HTR-8/SVneo (cell line): ENCODE measurements at places on chromosomes 3 and 15.

- no peak for DNase-seq
These were observed 29.9 kb downstream of the SPG11 start for GRCh38 chr15:44633603-44634002.

GRCh38 chr15:83174891-83175290 is 32.7 kb downstream of the HDGFL3 start:
- no peak for DNase-seq

- no peak for DNase-seq
These were observed 77.9 kb downstream of the RPN1 start for GRCh38 chr3:128572644-128573105.

DNA sequence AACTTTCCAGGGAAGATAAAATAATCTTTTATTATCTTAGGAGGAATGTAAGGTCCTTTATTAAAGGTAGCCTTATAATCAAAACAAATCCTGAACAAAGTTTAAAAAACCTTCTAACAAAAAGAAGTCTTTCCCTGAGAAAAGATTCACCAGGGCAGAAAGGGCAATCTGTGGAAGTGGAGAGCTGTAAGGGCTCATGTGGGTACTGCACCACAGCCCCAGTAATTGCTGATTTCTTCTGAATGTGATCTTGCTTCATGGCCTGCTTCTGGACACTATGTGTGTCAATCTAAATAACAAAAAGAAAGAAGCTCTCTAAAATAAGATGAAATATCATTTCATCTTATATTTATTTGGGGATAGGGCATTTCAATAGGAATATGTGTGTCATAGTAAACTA is 1501.6 kb downstream of the OTOL1 start:
- no peak for DNase-seq

DNA sequence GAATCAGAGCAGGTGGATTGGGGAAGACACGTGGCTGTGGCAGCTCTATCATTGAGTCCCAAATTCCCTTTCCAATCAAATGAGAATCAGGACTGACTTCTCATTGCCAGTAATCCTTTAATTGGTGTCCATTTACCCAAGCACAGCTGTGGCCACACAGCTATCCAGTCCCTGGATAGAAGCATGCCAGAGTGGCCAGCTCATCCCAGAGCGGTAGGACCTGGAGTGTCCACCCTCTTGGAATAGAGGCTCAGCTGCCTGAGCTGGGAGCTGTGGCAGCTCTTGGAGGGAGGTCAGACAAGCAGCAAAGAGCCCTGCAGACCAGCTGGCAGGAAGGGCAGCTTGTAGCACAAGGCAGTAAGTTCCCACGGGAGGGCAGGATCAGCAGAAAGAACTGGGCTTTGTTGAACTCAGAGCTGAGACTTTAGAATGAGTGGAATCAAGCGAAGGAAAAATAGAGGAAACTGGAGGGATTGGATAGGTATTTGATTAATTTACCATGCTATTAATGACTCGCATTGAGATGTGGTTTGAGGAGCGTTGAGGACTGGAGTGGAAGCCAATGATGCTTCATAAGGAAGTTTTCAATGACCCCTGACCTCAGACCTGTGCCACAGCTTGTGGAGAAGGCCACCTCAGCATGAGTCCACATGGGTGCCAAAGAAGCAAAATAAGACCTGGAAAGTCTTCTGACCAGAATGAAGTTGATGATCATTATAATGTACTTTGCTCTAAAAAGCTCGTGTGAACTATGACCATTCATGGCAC is 6.9 kb upstream of the ALPK3 start:
- no peak for DNase-seq

DNA sequence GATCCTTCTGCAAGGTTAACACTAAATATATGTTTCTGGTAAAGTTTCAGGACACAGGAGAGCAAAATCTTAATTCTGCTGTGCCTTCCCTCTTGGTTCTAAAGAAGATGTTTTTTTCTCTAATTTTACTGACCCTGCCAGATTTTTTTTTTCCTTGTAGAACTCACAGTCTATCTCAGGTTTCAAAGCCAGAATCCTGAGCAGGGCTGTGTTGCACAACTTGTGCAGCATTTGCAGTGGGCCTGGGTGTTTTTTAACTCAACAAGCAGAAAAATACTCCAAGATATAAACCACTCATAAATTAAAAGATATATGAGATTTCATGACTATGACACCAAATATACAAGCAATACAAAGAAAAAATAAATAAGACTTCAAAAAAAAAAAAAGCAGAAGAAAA is 40.2 kb upstream of the ARF4 start:
- no peak for DNase-seq

DNA sequence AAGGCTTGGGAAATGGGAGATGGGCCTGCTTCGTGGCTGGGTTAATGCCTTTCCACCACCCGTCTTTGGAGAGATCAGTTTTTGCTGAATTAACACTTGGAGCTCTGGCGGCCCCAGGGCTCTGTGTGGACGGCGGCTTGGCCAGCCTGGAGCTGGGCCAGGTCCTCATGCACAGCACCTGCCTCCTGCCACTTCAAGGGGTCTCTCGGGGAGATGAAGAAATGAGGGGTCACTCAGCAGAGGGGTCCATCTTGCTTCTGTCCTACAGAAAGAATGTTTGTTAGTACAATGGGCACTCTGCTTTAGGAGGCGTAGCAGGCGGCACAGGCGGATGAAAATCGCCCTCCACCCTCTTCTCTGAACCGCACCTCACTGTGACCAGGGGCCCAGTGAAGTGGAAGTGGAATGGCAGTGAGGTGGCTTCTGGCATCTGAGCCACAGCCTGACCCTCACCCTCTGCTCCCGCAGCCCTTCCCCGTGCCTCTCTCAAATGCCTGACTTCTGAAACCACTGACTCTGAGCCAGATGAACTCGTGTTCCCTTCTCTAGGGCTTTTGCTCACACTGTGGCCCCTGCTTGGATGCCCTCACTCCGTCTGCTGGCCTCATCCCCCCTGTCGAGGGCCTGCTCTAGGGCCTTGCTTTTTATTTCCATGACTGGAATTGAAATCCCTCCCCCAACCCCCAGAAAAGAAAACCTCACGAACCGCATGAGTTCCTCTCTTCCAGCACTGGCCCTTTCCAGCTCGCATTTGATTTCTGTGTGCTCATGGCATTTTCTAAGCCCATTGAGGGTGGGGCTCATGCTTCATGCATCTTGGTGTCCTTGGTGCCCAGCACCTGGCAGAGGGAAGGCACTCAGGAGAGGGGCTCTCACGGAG is 42.2 kb downstream of the CHDH start:
- DNase-seq: no peak

GRCh38 chr3:139355476-139355875 is 11.7 kb downstream of the MRPS22 start:
- DNase-seq: no peak

- peak; percentile 21 for DNase-seq
These were observed 61.8 kb downstream of the GLDN start for GRCh38 chr15:51403072-51403878.

DNA sequence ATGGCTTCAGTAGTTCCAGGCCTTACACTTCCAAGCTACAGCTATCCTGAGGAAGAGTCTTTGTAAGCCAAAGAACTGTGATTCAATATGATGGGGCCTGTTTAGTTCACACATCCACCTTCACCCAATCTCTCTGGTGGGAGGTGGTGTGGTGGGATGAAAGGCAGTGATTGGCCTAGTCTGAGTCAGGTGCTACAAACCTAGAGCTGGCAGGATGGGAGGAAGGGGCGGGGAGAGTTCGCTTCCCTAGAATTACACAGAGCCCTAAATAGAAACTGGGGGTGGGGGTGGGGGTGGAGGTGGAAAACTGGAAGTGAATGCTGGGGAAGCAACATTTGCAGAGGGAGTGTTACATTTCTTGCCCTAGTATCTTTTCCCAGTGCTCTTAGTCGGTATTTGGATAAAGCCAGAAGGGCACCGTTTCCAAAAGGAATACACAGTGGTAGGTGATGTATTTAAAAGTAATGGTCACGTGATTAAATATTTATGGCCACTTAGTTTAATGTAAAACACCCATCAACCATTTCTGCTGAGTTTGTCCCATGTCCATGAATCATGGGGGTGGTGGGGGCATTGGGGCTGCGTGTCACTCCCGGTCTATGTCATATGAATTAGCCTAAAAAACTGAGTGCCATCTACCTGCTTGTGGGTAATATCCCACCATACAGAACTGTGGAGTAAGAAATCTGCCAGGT is 247.6 kb upstream of the PROK2 start:
- DNase-seq: no peak

- DNase-seq: no peak
These were observed 58.8 kb downstream of the RNF13 start for GRCh38 chr3:149871855-149872254.

DNA sequence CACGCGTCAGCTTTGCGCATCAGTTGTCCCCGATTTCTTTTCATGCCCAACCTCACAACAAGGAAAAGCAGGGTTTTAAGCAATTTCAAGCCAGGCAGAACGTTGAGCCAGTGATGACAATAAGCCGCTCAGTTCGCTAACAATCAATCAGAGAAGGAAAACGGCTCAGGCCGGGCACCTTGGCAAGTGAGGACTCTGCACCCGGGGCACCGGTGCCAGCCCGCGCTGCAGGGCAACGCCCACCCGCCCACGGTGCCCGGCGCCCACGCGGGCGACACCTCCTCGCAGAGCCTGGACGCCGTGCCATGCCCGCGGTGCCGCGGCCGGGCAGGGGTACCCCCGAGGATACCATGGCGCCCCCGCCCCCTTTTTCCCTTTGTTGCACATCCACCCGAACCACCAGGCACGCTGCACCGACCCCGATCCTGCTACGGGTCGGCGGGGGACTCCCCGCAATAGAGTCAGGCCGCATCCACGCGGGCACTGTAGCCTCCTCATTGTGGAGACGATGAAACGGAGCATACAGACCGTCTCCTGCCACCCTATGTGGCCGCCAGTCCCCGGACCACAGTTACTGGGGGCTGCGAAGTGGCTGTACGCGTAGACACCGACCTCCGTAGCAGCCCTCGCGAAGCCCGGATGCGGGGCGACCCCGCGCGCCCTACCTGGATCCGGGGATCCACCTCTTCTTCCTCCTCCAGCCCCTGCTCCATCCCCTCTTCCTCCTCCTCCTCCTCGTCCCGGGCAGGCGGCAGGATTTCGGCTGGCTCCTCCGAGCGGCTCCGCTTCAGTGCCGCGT is 581 bp downstream of the SH3BP5 start:
- no peak for DNase-seq

- no peak for DNase-seq
These were observed 524.4 kb downstream of the NSUN3 start for GRCh38 chr3:94587291-94587690.

- no peak for DNase-seq
These were observed 157.2 kb downstream of the CHDH start for GRCh38 chr3:53688989-53689388.

DNA sequence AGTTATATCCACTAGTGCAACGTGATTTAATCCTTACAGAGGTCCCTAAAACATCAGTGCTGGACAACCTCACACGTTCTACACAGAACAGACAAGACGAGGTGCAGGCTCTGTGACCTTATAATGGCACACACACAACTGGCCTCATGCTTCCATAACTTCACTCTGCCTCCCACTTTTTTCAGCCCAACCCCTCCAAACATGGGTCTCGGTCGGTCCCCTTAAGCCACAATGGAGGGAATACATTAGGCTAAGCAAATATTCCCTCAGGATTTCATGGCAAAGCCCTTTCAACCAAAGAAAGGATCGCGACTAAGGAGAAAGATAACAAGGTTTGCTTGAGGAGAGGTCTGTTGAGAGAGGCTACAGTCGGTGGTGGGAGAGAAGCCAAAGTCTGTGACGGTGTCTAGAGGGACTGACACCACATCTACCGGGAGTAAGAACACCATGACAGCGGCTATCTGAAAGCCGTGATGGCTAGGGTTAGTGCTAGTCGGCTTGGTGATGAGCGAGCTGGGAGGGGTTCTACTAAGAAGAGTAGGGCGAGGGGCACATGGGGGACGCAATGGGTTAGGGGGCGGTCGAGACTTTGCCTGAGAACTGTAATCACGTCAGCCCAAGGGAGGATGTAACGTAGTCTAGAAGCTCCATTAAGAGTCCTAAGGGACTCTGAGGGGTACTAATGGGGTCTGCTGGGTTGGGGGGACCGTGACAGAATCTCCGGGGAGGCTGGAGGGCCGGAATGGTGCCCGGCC is 1.0 kb downstream of the MYO9A start:
- DNase-seq: peak; percentile 35

- no peak for DNase-seq
These were observed 223.6 kb upstream of the TLE3 start for GRCh38 chr15:70321172-70321819.

- DNase-seq: no peak
These were observed 127.4 kb upstream of the ADAMTS9 start for GRCh38 chr3:64815195-64815631.

DNA sequence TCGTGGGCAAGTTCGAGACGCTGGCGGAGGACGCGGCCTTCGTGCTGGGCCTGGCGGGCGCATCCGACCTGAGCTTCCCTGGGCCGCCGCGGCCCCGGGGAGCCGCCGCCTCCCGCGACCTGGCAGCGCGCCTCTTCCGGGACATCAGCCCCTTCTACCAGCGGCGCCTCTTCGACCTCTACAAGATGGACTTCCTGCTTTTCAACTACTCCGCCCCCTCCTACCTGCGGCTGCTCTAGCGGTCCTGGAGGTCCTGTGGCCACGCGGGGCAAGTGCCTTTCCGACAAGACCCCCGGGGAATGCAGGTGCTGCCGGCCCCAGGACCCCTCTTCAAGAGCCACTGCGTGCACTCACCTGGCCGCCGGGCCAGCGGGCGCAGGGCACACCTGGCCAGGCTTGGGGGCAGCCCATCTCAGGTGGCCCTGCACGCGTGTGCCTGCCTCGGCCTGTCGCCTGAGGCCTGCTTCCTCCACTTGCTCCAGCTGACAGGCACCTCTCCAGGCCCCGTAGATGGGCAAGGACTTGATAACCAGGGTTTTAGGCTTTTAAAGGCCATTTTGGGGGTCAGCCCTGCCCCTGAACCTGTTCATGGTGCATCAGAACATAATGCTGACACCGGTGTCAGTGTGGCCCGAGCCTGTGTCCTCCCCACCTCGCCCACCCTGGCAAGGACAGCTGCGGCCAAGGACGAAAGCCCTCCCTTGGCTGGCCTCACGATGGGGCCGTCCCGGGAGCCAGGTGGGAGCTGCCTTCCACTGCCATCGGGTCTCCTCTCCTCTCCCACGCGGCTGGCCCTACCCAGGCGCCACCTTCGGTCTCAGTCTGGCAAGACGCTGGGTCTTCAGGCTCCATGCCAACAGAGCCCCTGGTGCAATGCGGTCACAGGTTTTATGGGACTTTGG is 16.1 kb downstream of the C3orf22 start:
- no peak for DNase-seq

GRCh38 chr15:25182736-25183445 is 228.1 kb downstream of the SNRPN start:
- DNase-seq: no peak

- DNase-seq: no peak
These were observed 24.3 kb downstream of the OXNAD1 start for GRCh38 chr3:16289144-16289889.

- no peak for DNase-seq
These were observed 188.6 kb downstream of the NLGN1 start for GRCh38 chr3:173586166-173586565.

- DNase-seq: no peak
These were observed 2.6 kb downstream of the BHLHE40 start for GRCh38 chr3:4981665-4982494.

GRCh38 chr15:78933187-78933822 is 11.5 kb downstream of the CTSH start:
- DNase-seq: no peak

- DNase-seq: peak; percentile 11
These were observed 37.8 kb upstream of the SPTSSB start for GRCh38 chr3:161409069-161409468.

- no peak for DNase-seq
These were observed 3.7 kb upstream of the FETUB start for GRCh38 chr3:186636536-186636935.
